ENCODE measurements at places on chromosomes 12 and 14.
A peak's percentile ranks its signal among the peaks of the same experiment; 100 is the strongest.

DNA sequence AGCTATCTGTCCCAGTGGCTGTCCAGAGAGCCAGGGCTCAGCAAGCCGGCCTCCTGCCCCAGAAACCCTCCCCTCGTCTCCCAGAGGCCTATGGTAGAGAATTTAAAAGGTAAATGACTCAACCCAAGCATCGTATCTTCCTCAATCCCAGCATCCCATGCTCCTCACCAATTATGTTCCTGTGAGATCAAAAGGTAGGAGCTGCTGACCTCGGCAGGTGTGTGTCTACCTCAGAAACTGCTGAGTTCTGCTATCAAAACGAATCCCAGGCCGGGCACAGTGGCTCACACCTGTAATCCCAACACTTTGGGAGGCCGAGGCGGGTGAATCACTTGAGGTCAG lies 49.3 kb downstream of the FOXN3 start:
- no peak for DNase-seq

DNA sequence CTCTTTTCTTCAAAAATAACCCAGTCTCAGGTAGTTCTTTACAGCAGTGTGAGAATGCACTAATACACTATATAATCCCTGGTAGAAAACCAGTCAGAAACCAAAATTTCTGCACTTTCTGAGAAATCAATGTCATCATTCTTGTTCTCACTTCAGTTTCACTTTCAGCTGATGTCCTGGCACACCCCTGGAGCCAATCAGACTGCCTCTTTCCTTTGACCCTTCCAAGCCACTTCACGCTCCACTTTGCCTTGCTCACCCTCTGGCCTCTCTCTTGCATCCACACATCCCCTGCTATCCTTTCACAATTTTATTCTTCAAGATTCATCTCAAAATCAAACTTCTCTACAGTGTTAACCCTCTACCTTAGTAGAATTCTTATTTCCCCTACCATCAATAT lies 181.1 kb downstream of the ASCL1 start:
- DNase-seq = no peak

GRCh38 chr14:86902176-86902950 lies 1090.6 kb downstream of the GALC start:
- no peak for DNase-seq

- DNase-seq = no peak
These were observed 116.0 kb upstream of the NCOR2 start for GRCh38 chr12:124683152-124684124.

DNA sequence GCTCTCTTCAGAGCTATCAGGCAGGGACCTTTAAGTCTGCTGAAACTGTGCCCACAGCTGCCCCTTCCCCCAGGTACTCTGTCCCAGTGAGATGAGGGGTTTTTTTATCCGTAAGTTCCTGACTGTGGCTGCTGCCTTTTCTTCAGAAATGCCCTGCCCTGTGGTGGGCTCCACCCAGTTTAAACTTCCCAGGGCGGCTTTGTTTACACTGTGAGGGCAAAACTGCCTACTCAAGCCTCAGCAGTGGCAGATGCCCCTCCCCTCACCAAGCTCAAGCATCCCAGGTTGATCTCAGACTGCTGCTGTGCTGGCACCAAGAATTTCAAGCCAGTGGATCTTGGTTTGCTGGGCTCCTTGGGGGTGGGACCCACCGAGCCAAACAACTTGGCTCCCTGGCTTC lies 46.9 kb upstream of the SLC16A7 start:
- no peak for DNase-seq

DNA sequence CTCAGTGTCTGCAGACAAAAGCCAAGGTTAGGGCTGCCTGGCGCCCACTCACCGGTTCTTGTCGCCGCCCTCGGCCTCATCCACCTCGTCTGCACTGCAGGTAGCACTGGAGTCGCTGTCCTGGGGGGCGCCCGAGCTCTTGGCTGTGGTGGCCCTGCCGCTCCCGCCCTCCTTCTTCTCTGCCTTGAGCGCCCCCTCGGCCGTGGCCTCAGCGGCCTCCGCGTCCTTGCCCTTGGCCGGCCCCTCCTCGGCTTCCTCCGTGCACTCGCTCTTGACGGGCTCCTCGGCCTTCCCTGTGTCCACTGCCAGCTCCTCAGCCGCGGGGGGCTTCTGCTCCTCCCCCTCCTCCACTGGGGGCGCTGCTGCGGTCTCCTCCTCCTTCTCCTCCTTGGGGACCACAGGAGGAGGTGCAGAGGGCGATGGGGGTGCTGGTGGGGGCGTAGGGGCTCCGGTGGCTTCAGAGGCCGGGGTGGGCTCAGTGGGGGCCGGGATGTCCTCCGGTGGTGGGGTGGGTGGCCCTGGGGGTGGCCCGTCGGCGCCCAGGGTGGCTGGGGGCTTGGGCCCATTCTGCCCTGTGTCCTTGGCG lies 77.2 kb downstream of the RFLNA start:
- no peak for DNase-seq

DNA sequence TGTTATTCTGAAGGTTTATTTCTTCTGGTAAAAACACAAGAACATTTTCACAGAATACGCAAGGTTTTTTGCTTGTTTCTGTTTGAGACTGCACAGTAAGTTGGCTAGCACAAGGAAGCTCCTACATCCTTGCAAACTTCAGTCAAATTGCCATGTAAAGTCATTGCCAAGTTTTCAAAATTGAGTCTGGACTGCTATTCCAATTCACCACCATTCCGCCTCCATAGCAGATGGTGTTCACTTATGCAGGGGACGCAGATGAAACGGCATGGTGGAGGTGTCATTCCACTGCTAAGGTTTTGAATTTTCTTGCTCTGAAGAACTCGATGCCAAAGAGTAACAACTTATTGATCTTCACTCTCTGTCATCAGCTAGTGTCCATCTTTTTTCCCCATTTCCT lies 303.9 kb upstream of the SYT1 start:
- no peak for DNase-seq

GRCh38 chr12:88235183-88235833 lies 93.2 kb downstream of the TMTC3 start:
- no peak for DNase-seq

DNA sequence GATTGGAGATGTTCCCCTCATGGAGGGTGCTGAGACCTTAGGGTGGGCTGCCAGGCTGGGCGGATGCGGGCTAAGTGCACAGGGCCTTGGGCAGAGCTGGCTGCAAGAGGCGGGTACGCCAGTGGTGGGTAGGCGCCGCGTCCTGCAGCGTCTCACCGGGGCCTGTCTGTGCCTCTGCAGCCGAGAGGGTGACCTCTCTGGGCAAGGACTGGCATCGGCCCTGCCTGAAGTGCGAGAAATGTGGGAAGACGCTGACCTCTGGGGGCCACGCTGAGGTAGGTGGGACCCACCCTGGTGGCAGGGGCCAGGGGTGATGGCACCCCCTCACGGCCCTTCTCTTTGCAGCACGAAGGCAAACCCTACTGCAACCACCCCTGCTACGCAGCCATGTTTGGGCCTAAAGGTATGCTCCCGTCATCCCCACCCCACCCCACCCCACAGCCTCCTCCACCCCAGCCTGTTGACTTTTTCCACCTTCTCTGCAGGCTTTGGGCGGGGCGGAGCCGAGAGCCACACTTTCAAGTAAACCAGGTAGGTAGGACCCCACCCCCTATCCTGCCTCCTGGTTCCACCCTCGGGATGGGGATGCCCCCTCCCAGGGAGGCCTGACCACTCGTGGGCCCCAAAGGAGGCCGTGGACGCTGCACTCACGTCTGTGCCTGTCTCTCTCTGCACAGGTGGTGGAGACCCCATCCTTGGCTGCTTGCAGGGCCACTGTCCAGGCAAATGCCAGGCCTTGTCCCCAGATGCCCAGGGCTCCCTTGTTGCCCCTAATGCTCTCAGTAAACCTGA lies 1.5 kb downstream of the CRIP1 start:
- peak; percentile 52 for DNase-seq

- DNase-seq = no peak
These were observed 36.8 kb upstream of the SPTSSA start for GRCh38 chr14:34498684-34499412.

DNA sequence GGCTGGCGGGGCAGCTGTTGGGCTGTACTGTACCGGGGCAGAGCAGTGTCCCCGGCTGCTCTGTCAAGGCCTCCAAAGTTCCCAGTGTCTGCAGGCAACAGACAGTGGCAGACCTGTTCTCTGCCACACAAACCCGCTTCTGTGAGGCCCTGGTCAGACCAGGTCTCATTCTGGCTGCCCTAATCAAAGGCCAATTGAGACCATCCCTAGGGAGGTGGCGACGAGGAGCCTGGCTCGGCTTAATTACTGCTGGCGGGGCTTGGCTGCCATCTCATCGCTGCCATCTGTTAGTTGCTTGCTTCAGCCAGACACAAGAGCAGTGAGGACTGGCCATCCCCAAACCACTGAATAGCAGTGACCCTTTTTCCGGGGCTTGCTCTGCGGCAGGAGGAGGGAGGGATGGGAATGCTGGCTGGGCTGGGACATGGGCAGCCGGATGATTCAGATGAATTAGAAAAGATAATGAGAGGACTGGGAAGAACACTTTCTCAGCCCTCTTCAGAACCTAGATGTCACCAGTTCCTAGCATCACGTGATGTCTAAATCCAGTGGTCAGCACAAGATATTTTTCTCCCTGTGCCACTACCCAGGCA lies 24.5 kb downstream of the ERG28 start:
- no peak for DNase-seq

DNA sequence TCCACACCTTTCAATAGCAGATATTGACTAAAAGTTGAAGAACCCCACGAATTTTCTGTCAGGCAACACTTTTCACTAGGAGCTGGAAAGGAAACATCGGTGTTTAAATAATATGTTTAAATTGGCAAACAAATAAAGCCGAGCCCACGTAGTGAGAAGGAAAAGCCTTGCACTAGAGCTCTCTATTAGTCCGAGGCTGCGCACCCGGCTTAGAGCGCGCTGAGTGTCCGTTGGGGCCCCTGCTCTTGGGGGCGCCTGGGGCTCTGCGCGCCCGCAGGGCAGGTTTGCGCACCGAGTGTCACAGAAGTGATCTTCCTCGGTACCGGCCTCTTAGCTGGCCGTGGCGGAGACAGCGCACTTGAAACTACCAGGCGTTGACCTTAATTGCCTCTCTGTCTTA lies 6.4 kb downstream of the TTC6 start:
- no peak for DNase-seq

- DNase-seq = no peak
These were observed 444.9 kb downstream of the RMST start for GRCh38 chr12:97907504-97907903.

GRCh38 chr12:45655186-45655585 lies 74.3 kb upstream of the ARID2 start:
- peak; percentile 69 for DNase-seq

GRCh38 chr14:23141706-23142444 lies 22.8 kb upstream of the CEBPE start:
- DNase-seq = no peak

- no peak for DNase-seq
These were observed 24.2 kb upstream of the RHOJ start for GRCh38 chr14:63180011-63180410.

DNA sequence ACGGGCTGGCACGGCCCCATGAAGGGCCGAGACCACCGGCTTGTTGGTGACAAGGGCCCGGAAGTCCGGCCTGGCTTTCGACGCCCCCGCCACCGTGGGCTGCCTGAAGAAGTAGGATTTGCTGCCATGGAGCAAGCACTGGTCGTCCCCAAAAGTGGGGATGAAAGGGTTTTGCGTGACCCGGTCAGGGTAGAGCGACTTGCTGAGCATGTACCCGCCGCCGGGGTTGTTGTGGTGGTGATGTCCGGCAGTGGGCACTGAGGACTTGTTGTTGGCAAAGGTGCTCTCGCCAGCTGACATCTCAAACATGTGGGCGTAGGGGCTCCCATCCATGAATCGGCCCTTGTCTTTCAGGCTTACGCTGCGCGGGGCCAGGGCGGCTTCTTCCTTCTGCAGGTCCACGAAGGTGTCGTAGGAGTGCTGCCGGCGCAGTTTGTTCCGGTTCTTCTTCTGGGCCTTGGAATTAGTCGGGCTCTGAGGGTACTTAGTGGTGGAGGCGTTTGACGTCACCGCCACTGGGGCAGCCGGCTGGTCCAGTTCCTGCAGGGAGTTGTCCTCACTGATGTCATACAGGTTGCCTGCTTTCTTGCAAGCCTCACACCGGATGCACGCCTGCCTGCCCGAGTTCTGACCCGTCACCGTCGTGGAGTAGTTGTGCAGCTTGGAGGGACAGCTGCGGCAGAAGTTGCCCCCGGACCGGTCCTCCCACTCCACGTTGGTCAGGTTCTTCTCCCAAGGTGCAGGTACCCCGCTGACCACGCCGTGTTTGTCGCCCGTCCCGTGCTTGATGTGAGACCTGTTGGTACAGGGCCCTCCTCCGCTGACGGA lies 366.6 kb downstream of the EMP1 start:
- DNase-seq = no peak

DNA sequence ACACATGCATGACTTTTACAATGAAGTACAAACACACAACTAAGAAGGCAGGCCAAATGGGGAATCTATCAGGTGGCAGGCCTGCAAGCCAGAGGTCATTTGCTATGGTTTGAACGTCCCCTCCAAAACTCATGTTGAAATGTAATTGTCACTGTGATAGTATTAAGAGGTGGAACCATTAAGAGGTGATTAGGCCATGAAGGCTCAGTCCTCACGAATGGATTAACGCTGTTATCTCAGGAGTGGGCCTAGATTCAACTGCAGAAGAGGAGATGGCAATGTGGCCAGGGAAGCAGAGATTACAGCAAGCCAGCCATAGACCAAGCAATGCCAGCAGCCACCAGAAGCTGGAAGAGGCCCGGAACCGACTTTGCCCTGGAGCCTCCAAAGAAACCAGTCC lies 13.5 kb upstream of the ACTR6 start:
- DNase-seq = no peak

- no peak for DNase-seq
These were observed 247.8 kb upstream of the OR4E1 start for GRCh38 chr14:21921453-21921852.

DNA sequence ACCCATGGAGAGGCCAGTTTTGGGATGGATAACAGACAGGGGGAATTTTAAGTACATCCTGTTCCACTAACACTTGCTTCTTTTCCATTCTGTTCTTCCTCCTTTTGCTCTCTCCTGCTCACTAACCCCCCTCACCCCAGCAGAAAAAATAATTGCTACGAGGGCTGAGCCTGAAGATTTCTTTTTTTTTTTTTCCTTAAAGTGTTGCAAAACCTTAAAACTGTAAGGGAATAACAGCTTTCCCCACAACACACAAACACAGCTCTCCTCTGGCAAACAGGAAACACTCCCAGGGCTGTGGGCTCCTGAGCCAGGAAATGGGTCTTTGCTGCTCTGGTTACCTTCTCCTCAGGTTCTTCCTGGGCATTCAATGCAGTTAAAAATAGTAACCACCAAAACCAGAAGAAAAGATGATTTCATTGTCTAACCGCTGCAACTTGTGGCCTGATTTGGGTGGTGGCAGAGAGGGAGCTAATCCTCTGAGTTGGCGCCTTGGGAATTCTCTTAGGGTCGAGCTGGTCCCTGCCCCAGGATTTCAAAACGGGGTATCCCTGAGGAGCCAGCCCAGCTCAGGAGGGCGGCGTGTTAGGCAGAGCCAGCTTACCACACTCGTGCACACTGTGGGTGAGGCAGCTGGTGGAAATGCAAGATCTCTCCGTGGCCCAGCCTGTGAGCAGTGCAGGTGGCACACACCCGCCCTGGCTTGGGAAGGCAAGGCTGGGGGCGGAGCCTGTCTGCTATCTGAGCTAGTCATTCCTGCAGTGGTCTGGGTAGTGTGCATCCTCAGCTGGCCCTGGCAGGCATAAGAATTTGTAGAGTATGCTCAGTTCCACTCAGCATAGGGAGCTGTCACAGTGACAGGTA lies 17.1 kb upstream of the EMP1 start:
- peak; percentile 65 for DNase-seq

Data from CD4-positive, alpha-beta T cell treated with Interleukin-2 at 100 ng/mL for 4 hours (primary cell).